Mononuclear cell (primary cell): ENCODE measurements at places on chromosomes 16 and 17. TPM values are rescaled to one million over a fixed set of nuclear protein-coding genes. Genes with fewer than 3 reads are reported as not detected.

The TSPOAP1 gene
- total RNA-seq, result 22.4 TPM

The CTF1 gene
- total RNA-seq, result 0.21 TPM

The OTOP3 gene
- not detected for total RNA-seq

The RAI1 gene
- 8.9 TPM for total RNA-seq

The LGALS9 gene
- total RNA-seq, result 61.1 TPM

The ABCA9 gene
- total RNA-seq, result 0.42 TPM

The SOCS3 gene
- 503 TPM for total RNA-seq

The GLP2R gene
- not detected for total RNA-seq

The RAMP2 gene
- total RNA-seq, result not detected

The SLC22A31 gene
- not detected for total RNA-seq

The TBC1D3E gene
- total RNA-seq, result not detected

The LPCAT2 gene
- total RNA-seq, result 13.0 TPM

The CYTH1 gene
- 273 TPM for total RNA-seq

The IL17C gene
- total RNA-seq, result 0.21 TPM

The CDH8 gene
- not detected for total RNA-seq

The RHBDL1 gene
- total RNA-seq, result 0.84 TPM

The GPR139 gene
- total RNA-seq, result not detected

The LMF1 gene
- total RNA-seq, result 17.4 TPM

The WDR45B gene
- total RNA-seq, result 73.3 TPM

The G6PC1 gene
- total RNA-seq, result not detected

The TP53TG3C gene
- total RNA-seq, result 0.31 TPM

The BEAN1 gene
- not detected for total RNA-seq
